ENCODE measurements at places on chromosomes 5 and 9. TPM values are rescaled to one million over a fixed set of nuclear protein-coding genes. Genes with fewer than 3 reads are reported as not detected.

Gene PARP8
- total RNA-seq = not detected

Gene PTGER4
- 0.37 TPM for total RNA-seq

Gene POU5F2
- 0.49 TPM for total RNA-seq

Gene PCA3
- total RNA-seq = not detected

Gene ZDHHC11
- total RNA-seq = 6.0 TPM

Gene CDC20B
- not detected for total RNA-seq

DNA sequence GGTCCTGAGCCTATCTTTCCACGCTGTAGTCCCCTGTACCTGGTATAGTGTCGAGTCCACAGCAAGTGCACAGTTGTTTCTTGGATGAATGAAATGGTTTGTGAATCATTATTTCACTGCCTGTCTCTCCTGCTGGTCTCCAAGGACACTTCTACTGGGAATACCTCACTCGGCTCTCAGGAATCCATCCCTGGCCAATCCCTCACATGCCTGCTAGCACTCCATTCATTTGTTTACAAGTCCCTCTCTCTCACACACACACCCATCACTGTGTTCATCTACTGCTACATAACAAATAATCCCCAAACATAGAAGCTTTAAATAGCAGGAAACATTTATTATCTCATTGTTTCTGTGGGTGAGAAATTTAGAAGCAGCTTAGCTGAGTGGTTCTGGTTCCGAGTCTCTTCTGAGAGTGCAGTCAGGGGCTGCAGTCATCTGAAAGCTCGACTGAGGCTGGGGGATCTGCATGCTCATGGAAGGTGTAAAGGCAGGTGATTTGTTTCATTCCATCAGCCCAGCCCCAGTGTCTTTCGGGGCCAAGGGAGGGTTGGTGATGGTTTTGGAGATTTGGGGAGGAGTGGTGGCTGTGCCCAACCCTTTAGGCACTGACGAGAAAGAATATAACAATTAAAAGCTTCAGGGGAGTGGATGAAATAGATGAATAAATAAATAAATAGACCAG, 132.7 kb upstream of the IER5L start:
- DNase-seq = no peak

GRCh38 chr9:91297306-91297705, 64.4 kb downstream of the AUH start:
- no peak for DNase-seq

DNA sequence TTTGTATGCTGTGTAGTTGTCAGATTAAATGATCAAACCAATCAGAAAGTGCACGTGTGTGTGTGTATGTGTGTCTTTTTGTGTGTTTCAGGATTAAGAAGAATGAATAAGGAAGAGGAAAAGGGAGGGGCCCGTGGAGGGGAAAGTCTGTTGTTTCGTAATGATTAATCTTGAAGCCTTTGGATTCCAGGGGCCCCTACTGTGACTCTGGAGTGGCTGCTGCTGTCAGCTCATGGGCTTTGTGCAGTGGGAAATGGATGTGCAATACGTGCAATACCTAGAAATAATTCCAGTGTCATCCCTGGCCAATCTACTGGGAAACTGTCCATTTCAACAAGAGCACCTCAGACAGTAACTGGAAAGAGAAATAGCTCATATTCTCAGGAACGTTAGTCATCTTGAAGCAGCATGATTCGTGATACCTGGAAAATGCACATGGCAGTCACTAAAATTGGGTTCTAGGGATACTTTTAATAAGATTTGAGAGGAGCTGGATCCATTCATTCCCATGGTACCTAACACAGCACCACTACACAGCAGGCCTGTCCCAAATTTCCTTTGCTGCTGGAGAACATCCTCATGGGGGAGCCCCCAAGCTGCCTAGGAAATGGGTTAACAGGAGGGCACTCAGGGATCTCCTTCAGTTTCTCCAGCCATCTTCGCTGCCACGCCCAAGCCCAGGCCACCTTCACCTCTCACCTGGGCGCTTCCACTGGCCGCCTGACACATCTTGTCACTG, 186.3 kb downstream of the NR3C1 start:
- DNase-seq = no peak

DNA sequence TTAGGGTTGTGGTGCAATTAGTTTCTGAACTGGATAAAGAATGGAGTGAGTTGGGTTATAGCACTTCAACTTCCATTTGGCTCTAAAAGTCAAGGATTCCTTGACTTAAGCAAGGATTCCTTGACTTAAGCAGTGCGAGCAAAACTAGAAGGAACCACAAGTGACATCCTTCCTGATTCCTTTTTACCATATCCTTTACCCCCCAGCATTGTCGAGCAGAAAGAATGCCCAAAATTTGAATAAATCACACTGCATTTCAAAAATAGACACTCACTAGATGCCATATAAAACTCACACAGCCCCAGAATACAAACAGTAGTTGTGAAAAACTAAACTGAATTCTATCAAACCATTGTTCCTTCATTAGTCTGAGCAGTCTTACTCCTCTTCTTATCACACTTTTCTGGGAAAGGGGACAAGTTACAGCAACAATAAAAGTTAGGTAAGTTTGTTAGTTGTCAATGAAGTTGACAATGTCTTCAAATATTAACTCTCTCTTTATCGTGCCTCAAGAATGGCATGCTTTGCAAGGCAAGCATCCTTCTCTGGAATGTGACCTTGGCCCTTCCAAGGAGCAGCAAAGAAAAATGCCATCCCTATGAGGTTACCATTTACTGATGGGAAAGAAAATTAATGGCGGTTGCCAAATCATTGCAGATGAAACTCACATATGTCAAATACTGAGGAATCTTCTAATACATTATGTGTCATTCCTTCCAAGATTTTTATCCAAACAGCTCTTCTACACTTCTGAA, 273.3 kb upstream of the ANKRD55 start:
- no peak for DNase-seq

DNA sequence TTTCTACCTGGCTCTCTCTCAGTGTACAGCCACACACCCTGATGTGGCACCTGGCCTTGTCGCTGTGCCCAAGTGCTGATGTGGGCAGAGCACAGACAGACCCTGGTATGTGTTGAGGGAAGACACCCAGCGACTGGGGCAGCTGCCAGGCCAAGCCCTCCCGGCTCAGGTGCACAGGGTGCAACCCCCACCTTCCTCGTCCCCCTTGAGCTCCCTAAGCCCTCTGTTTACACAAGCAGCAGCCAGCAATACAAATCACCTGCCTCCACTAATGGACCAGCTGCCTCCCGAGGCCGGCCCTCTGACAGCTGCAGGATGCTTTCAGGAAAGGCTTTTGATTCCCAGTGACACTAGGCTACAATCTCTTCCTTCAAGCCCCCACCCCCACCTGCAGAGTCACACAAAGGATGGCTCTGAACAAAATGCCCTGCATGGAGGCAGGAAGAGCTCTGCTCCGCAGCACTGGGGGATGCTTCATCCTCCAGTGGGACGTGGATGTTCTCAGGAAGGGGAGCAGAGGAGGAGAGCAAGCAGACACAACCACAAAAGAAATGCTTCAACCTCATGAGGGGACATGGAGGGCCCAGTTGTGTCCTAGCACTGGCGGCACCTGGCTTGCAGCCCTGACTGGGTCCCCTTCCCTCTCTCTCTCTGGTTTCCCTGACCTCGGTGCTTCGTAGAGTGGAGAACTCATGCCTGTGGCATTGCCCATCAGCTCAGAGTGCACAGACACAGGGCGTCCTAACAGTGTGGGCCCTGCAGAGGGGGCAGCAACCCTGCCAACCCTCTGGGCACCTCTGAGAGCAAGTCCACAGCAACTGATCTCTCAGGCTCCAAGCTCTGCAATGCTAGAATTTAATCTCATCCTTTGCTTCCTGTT, 140.8 kb downstream of the BARX1 start:
- DNase-seq = no peak

- no peak for DNase-seq
Measured at GRCh38 chr5:97420646-97421045, 237.6 kb upstream of the RIOK2 start.

DNA sequence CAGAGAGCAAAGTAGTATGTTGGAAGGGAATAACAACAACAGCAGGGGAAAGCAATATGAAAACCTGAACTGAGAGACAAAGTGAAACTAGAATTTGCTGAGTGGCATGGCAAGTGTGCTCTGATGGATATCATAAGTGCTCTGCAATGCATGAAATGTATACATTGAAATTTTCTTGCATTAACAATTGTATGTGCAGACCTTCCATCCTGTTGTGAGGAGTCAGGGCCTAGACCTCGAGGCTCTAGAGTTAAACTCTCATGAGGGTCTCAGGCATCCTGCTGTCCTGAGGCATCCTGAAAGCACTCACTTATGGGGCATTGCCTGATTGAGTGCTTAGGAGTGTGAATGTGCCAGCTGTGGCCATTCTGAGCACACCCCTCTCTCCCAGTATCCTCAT, 1.1 kb downstream of the ECM2 start:
- no peak for DNase-seq

- no peak for DNase-seq
Measured at GRCh38 chr9:132016456-132016855, 63.2 kb downstream of the MED27 start.

DNA sequence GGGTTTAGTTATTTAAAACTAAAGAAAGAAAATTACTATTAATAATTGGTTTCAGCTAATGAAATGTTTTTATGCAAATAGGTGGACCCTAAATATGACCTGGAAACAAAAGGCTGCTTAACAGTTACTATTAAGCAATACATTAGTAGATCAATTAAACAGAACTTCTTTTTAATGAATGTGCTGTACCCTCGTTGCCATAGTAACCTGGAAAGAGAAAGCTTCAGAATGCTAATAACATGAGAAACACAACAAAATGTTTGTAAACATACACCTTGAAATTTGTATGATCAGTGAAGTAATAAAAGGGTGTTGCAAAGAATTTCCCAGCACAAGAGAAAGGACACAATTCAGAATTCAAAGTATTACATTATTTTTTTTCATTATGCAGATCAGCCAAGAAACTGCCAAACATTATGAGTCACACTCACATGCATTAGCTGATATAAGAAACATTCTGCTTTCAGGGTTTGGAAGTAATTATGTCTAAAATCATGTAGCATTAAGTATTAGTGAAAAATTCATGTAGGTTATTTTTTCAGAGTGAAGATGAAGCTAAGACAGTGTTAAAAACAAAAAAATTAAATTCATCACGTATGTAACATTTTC, 348.3 kb downstream of the ISL1 start:
- no peak for DNase-seq

DNA sequence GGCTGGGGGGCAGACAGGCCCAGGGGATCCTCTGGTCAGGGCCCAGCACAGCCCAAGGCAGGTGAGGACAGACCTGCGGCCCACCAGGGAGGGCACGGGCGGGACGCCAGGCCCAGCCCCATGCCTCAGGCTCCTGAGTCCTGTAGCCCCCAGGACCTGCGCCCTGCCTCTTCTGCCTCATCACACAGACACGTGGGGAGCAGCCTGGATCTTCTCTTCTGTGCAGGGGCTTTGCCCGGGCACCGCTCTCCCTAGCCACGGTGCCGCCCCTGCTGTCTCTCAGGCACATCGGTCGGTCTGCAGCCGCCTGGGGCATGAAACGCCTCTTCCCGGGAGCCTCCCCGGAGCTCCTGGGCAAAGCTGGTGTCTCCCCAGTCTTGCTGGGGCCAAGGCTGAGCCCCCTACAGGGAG, 40.2 kb upstream of the EGFL7 start:
- DNase-seq = no peak

DNA sequence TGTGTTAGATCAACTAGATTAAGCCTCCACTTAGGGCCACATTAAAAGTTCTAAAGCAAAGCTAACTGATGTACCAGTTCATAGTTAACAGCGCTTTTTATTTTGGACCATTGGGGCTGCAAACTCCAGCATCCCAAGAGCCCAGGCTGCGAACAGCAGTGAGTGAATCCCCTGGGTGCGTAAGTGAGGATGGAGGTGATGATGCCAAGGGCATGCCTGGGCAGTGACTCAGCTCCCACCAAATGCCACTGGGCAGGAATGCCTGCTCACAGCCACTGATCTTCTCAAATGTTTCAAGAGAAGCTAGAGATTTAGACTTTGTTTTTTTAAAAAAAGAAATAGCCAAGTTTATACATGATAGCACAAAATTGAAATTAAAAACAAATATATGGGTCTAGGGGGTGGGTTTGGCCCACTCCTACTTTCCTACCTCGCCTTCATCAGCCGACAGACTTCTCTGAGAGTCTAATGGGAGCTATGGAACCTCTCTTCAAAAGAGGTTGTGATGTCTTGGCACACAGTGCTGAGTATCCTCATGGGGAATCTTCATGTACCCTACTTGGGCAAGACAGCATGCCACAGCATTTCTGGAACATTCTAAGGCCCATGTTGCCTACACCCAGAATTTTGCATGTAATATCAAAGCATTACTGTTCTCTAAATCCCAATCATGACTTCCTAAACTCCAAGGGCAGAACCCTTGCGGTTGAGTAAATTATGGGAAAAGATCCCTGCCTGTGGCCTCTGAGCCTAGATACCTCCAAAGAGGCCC, 398.1 kb downstream of the EBF1 start:
- DNase-seq = no peak

DNA sequence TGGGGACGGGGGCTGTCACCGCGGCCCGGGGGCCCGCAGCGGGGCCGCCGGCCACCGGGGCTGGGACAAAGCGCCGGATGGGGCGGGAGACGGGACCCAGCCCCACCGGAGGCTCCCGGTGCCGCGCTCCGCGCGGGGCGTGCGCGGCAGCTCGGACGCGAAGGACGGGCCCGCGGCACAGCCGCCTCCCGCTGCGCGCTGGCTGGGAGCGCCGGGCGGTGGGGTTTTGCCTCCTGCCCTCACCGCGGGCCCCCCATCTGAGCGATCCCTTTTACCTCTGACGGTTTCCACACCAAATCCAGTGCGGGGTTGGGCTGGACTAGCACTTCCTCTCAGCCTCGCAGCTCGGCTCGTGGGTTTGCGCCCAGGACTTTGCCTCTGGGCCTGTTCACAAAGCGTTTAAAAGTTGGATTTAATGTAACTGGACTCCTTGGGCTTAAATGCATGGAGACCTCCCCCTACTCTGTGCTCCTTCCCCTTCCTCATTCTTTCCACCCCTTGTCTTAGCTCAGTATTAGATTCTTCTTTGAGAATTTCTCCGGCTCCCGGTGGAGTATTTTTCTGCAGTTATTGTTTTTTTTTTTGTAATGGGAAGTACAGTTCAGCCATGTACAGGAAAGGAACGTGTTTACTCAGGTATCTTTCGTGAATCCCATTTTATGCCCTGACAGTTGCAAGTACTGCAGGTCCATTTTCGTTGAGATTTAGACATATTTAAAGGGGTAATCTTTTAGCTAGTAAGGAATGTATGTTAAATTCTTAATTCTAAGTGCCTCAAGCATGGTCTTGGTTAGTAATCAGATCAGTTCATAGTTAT, 691 bp downstream of the FCHO2 start:
- peak; percentile 60 for DNase-seq
